ENCODE measurements at places on chromosomes 12 and 14.
A peak's percentile ranks its signal among the peaks of the same experiment; 100 is the strongest.

DNA sequence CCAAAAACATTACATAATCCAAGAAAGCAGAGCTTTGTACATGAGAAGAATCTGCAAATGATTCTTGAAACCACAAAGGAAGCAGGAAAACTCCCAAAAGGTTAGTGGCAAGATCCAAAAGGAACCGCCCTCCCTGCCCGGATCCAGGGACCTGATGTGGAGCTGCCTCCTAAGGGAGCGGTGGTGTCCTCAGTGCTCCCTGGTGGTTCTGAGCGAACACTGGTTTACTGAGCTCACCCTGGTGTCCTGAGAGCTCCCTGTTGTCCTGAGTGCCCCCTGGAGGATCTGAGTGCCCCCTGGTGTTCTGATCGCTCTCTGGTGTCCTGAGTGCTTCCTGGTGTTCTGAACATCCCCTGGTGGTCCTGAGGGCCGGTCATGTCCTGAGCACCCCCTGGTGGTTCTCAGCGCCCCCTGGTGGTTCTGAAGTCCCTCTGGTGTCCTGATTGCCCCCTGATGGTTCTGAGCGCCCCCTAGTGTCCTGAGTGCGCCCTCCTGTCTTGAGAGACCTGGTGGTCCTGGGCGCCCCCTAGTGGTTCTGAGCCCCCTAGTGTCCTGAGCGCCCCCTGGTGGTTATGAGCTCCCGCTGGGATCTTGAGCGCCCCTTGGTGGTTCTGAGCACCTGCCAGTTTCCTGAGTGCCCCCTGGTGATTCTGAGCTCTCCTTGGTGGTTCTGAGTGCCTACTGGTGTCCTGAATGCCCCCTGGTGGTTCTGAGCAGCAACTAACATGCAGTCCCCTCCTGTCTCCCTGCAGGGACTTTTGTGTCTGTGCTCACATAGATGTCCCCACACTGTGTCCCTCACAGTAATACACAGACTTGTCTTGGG lies 891.1 kb downstream of the TMEM121 start:
- no peak for DNase-seq

GRCh38 chr12:49684310-49684854 lies 22.8 kb downstream of the FMNL3 start:
- no peak for DNase-seq

- DNase-seq = no peak
Measured at GRCh38 chr12:13023811-13024530, 20.2 kb upstream of the FAM234B start.

DNA sequence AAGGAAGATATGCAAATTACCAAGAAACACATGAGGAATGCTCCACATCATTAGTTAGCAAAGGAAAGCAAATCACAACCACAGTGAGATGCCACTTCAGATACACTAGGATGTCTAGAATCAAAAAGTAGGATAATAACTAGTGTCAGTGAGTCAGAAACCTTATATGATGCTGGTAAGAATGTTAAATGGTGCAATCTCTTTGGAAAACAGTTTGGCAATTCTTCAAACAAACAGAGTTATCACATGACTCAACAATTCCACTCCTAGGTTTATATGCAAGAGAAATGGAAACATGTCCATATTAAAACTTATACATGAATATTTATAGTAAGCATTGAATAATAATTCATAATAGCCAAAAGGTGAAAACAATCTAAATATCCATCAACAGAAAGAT lies 220.9 kb downstream of the FOXG1 start:
- DNase-seq = no peak

- peak; percentile 76 for DNase-seq
Measured at GRCh38 chr12:19896041-19896440, 456.7 kb downstream of the AEBP2 start.

DNA sequence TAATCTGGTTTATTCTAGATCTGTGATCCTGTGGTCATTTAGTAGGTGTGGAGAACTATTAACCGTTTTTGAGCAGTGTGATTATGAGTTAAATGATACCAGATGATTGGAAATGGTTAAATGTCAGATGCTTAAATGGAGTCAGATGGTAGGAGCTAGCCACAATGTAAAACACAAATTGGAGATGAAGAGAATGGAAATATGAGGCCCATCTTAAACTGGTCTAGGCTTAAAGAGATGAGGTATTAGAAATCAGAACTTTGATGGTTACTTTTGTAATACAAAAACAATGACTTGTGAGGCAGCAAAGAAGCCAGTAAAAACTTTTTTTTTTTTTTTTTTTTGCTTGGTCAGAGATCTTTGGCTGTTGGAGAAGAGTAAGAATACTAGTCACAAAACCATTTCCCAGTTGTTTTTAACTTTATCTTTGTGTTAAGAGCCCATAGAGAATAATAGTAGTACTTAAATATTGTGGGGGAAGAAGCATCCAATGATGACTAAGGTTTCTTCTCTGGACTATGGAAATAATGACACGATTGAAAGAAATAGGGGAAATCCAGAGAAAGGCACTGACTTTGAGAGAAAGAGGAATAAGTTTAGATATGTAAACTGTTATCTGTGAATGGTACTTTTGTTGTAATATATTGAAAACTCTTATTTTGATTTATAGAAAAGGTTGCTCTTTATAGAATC lies 95.9 kb downstream of the WNK1 start:
- DNase-seq = peak; percentile 31

DNA sequence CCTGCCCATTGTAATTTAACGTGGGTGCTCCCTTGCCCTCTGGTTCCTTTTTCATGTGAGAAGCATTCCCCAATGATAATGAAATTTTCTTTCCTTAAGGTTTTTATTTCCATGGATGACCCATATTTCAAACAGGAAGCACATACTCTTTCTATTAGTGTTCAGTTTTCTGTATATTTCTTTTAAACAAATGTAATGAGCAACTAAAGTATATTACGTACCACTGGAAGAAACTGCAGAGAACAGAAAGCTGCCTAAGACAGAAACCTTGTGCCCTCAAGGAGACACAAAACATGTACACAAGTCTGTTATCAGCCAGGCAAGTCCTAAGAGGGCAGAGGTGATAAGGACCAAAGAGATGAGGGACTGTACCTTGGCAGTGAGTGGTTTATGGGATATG lies 414.9 kb downstream of the ETNK1 start:
- no peak for DNase-seq

Data from fibroblast of skin of right quadriceps (primary cell).